Renal cortex interstitium (tissue), 15 donors: ENCODE measurements at places on chromosomes 12 and 14.

DNA sequence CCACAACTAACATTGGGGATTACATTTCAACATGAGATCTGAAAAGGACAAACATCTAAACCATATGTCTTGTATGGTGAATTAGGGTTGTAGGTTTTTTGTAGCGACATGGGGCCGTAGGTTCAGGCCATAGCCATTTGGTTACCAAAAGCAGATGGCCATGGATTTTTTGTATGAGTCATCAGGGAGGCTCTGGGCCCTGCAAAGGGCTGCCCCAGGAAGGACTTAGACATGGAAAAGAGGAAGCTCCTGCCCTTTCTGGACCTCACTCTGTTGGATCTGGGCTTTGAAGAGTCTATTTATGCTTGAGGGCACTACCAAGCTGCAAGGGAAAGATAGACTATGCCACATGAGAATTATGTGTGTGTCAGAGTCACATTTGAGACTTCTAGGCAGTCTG, 89.3 kb upstream of the DHRS4 start:
- no peak for DNase-seq

DNA sequence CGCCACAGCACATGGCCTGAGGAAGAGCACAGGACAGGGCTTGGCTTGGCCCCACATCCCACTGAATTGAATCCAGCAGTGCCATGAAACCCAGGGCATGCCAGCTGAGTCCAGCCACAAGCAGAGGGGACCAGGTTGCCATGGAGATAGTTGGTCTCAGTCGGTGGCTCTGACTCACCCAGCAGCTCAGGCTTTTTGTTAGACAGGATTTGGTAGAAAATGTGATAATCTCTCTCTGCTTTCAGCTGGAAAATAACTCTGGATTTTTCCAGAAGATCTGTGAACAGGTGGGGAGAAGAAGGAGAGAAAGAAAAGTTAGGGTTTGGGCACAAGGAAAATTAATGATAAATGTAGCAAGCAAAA, 4.8 kb downstream of the MYH7 start:
- DNase-seq: no peak

DNA sequence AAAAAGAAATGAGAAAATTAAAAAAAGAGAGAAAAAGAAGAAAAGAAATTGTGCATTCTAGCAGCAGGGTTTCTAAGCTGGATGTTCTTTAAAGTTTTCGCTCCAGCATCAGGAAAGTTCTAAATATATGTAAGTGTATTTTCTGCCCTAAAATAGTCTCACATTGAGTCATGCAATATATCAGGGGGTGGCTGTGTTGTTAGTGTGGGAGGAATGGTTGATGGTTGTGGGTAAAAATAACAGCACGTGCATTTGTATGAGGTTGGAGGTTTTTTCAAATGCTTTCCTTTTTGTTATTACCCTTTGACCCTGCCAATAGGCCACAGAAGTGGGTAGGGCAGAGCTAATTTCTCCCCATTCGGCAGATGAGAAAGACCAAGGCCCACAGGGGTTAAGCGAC, 65.1 kb upstream of the FBXO21 start:
- no peak for DNase-seq

DNA sequence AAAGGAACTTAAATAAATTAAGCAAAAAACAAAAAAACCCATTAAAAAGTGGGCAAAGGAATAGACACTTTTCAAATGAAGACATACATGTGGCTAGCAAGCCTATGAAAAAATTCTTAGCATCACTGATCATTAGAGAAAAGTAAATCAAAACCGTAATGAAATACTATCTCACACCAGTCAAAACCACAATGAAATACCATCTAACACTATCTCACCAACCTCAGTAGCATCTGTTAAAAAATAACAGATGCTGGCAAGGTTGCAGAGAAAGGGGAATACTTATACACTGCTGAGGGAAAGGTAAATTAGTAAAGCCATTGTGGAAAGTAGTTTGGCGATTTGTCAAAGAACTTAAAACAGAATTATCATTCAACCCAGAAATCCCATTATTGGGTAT, 381.1 kb downstream of the FLRT2 start:
- no peak for DNase-seq

DNA sequence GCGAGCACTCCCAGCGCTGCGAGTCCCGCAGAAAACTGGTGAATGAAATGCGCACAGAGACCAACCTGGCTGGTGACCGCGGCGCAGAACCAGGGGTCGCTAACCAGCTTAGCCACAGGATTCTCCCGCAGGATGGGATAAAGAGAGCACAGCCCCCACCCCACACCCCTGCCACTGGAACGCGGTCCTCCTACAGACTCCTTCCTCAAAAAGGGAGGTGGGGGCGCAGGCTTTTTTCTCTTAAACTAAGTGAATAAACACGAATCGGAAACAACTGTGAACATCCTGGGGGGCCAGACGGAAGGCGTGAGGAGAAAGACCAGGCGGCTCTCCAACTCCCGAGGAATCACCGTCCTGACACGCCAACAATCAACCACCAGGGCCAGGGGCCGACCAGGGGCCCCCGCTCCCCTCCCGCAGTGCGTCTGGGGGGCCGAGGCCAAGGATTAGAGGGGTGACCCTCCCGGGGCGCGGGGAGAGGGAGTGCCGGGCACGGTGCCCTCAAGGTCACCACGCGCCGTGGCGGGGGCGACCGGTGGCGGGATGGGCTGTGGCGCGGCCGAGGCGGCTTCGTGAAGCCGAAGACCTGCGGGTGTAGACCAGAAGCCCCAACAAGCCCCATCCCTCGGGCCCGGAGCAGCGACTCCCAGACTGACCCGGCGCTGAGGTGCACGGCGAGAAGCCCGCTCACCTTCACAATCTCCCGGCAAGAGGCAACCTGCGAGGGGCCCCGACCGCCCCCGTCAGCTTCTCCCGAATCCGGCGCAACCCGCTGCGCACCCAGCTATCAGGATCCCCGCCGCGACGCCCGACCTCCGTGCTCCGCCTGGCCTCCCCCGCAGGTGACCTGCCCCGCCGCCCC, 704 bp downstream of the ATP2B1 start:
- DNase-seq: peak; percentile 29

- DNase-seq: no peak
Observed at GRCh38 chr12:32605326-32606095, 73.6 kb upstream of the DNM1L start.

DNA sequence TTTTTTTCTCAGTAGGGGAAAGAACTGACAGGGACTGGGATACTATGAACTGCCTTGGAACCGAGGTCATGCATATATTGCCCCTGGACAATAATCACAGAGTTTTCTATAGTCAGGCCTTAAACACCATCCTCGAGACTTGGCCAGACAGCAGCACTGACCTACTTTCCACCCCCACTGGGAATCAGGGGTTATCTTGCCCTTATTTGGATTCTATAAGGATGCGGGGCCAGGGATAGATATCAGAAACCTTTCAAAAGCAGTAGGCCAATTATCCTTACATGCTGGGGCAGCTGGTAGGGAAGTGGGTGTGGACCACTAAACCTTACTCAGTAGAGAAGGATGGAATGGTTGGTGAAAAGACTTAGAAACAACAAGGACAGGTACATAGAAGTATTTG, 2.0 kb downstream of the ZNF219 start:
- no peak for DNase-seq

GRCh38 chr12:51328587-51328986, 4.6 kb upstream of the BIN2 start:
- DNase-seq: no peak

GRCh38 chr14:61025251-61026223, 44.5 kb downstream of the SLC38A6 start:
- DNase-seq: peak; percentile 51

GRCh38 chr12:52370926-52371608, 3.8 kb upstream of the KRT85 start:
- peak; percentile 49 for DNase-seq

GRCh38 chr12:91361864-91362263, 179.2 kb upstream of the DCN start:
- DNase-seq: no peak

DNA sequence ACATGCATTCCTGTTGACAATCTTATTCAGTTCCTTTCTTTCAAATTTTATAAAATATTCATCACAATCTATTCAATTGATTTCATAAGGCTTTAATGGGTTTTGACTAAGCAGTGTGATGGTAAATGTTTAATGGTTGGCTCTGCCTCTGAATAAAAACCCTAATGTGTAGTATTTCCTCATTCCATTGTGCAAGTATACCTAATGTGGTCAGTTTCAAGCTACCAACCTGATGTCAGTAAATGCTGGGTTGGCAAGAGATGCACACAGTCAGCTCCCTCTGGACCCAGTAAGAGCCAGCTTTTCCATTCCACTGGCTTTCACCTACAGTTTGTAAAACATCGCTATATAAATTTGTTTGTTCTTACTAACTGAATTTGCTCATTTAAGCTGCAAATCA, 53.9 kb downstream of the METTL25 start:
- DNase-seq: no peak

- DNase-seq: no peak
Observed at GRCh38 chr14:50383618-50384225, 13.0 kb downstream of the CDKL1 start.

DNA sequence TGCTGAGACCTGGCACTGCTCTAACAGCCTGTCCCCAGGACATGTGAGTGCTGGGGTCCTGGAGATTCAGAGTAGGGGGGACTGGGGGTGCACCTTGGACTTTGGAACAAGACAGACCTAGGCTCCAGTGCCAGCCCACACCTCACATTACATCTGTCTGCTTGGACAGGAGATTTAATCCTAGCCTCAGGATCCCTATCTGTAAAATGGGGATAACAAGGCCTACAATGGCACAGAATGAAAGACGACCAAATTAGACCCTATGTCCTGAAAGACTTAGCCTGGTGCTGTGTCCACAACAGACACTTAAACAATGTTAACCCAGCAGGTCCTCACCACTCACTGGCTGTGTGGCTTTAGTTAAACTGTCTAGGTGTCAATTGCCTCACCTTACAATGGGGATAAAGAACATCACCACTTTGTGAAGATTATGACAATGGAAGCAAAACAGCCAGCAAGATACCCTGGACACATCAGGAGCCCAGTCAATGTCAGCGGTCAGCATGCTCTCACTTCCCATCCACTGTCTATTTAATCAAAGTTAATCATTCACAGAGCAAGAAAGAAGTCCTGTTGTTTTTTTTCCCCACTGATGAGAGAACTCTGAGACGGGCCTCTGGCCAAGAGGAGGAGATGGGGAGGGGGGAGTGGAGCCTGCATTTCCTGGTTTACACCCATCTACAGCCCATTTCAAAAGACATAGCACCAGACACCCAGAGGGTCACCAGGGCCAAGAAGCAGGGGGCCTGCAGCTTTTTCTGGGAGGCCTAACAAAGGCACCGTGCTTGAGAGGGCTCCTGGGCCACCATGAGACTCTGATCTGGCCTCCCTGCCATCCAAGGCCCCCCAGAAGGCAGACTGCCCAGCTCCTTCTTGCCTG, 40.6 kb downstream of the ACTN1 start:
- DNase-seq: no peak

DNA sequence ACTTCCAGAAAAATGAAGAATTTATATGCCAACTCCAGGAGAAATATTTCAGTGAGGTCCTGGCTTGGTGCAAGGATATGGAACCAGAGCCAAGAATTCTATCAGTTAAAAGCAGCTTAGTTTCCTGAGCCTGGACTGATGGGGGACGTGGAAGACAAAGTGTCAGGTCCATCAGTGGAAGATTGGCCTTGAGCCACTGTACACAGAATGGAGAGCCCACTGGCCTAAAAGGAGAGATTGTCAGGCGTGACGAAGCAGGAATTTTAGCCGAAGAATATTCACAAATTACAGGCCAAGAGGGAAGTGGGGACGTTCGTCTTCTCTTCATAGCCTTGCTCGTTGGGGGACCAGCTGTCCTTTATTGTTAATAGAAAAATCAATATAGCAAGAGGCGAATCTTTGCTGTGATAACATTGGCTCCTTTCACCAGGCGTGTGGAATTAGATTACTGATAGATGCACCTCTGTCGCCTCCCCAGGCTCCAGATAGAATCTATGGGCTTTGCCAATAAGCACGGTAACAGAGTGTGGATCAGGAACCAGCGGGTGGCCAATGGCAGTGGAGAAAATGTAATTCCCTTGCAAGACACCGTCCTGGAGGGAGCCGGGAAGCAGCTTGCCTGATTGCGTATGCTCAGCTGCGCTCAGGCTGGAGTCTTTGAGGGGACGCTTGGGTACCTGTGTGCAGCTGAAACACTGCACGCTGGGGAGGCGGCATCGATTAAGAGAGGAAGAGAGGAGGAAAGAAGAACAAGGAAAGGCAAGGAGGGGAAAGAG, 56.4 kb downstream of the TMEM132C start:
- no peak for DNase-seq

DNA sequence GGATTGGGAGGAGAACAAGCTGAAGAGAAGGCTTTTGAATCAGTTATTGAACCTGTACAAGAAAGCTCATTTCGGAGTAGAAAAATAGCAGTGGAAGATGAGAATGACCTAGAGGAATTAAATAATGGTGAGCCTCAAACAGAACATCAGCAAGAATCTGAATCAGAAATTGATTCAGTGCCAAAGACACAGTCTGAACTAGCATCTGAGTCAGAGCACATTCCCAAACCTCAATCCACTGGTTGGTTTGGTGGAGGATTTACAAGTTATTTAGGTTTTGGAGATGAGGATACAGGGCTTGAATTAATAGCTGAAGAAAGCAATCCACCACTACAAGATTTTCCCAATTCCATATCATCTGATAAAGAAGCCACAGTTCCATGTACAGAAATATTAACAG, 13.5 kb downstream of the MIA2 start:
- no peak for DNase-seq

- DNase-seq: no peak
Observed at GRCh38 chr12:130961921-130962451, 8.3 kb downstream of the ADGRD1 start.

DNA sequence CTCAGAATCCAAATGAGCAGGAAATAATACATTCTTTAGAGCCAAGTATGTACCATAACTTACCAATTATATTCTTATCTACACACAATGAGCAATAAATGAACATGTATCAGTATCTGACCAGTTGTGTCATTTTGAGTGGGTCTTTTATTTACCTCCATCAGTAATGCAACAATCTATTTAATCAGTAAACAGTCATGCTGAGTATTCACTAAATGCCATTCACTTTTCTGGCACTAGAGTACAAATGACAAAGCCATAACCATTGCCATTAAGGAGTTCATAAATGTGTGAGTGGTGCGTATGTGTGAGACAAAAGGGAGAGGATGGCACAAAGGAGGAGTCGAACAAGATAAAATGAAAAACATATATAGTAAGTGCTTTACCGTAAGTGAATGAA, 1.5 kb upstream of the STRAP start:
- no peak for DNase-seq

- DNase-seq: no peak
Observed at GRCh38 chr14:40133463-40133862, 701.2 kb upstream of the FBXO33 start.

DNA sequence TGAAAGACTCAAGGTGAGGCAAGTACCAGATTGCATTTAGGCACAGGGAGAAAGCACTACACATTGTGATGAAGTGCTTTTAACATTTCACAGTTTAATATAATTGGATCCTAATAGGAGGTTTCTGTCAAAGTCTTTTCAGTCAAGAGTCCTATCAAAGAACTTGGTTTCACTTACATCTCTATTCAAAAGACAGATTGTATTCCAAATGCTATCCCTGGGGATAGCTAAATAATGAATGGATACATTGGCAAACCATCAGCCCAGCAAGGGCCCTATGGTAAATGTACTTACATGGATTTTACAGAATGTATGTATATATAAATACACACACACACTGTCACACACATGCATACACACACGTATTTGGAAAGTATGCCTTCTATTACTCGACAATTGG, 655.5 kb upstream of the FLRT2 start:
- no peak for DNase-seq

- DNase-seq: no peak
Observed at GRCh38 chr12:31773867-31774266, 45.0 kb upstream of the AMN1 start.

GRCh38 chr14:75927564-75928087, 54.2 kb downstream of the TGFB3 start:
- no peak for DNase-seq
